ENCODE measurements at places on chromosomes 5 and 9. TPM values are rescaled to one million over a fixed set of nuclear protein-coding genes. Genes with fewer than 3 reads are reported as not detected.

The HTR4 gene
- total RNA-seq = not detected

The CTXN3 gene
- not detected for total RNA-seq

The SLCO4C1 gene
- not detected for total RNA-seq

The PCDHGB7 gene
- 10.9 TPM for total RNA-seq

The C5orf52 gene
- not detected for total RNA-seq

The KLF4 gene
- 4.6 TPM for total RNA-seq

The FTMT gene
- total RNA-seq = not detected

The SIT1 gene
- total RNA-seq = not detected

The ASPN gene
- total RNA-seq = not detected

The SLC24A2 gene
- total RNA-seq = not detected

The SHOC1 gene
- not detected for total RNA-seq

Measured in dermis lymphatic vessel endothelial cell (primary cell).